ENCODE measurements at places on chromosomes 5 and 9. TPM values are rescaled to one million over a fixed set of nuclear protein-coding genes. Genes with fewer than 3 reads are reported as not detected.

Gene NUTM2F
- total RNA-seq = not detected

Gene MYOT
- not detected for total RNA-seq

Gene GFI1B
- total RNA-seq = 0.41 TPM

Gene OTP
- not detected for total RNA-seq

Gene ABO
- not detected for total RNA-seq
